ENCODE measurements at places on chromosomes 3 and 15.

DNA sequence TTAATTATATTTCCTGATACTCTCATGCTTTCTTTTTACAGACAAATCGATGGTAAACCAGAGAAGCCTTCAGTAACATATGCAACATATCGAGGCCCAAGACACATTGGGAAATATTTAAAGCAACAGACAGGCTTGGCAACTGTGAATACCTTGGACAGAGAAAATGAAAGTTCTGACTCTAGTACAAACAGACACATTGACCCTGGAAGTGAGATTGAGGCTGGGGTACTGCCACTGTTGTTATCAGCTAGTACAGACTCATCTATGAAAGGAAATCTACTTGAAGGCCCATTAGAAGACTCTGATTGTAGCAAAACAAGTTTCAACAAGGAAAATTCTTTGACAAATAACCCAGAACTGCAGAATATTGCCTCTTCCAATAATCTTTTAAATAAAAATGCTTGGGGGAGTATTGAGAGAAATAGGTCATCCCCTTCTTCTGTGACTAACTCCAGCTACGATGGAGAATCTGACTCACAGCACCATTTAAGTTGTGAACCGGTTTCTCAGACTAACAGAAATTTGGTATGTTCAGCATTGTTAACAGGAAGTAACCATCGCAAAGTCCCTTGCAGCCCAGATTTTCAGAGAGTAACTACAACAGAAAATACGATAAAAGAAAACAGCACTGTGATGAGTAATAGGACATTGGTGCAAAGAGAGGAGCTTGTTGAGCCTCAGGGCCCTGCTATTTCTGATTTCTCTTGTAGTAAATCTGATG, 50.2 kb downstream of the CRYBG3 start:
- ATAC-seq: peak; percentile 93

GRCh38 chr15:31480356-31481025, 153.9 kb downstream of the KLF13 start:
- no peak for ATAC-seq

- no peak for ATAC-seq
Measured at GRCh38 chr3:156630081-156630772, 44.2 kb upstream of the TIPARP start.

GRCh38 chr3:183123891-183124290, 24.6 kb upstream of the MCCC1 start:
- peak; percentile 77 for ATAC-seq

DNA sequence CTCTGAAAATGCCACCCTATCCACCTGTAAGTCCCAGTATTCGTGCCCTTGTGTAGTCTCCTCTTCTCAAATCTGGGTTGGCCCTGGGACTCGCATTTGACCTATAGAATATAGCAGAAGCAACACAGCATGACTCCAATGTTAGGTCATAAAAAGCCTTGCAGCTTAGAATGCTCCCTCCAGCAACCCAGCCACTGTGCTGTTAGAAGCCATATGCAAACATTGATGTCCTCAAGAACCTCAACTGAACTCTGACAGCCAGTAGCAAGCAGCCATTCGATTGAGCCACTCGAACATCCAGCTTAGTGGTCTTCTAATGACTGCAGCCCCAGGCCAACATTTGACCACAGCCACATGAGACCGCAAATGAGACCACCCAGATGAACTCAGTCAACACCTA, 26.6 kb downstream of the MECOM start:
- no peak for ATAC-seq

GRCh38 chr3:105837947-105838346, 30.9 kb downstream of the CBLB start:
- no peak for ATAC-seq

DNA sequence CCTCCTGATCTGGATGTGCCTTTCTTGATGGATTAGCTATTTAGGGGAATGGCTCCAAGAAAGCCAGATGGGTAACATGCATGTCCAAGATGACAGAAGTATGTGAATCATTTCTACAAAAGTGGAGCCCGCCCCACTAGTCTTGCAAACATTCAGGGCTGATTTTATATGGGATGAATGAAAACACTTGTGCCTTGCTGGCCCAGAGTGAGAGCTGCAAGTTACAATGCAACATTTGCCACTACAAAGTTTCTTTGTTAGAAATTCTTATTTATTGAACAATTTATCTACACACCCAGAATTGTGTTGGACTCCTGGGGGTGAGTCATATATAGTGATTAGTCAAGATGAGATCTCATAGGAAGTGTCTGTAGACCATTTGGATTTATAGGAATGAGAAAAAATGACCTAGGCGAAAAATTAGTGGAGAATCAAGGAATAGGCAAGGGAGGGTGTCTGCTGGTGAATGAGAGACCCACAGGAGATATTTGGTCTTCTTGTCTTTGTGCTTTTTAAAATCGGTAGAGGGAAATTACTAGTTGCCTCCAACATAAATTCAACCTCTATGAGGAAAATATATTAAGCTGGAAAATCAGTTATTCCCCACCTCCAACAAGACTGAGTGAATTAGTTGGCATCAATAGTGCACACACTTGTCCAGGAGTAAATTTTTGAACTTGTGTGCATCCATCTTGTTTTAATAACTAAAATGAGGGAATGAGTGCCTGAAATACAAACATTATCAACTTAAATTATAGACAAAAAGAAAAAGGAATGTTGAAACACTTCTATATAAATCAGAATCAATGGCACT, 53.5 kb upstream of the DCBLD2 start:
- no peak for ATAC-seq

GRCh38 chr3:70982284-70982683, 601.2 kb downstream of the FOXP1 start:
- no peak for ATAC-seq

DNA sequence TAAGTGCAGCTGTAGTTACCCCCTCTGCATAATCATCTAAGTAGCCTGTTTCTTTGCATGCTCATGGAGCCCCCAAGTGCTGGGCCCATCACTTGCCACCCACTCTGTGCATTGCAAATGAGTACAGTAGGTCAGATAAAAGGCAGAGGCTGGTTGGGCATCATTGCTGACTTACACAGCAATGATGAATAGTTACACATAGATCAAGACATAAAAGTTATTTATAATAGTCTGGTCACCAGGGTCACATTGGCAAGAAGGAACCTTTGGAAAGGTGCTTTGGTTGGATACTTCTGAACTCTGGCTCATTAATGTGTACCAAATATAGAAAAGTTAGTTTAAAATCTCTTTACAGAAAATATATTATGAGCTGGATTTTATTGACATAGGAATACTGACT, 111.6 kb downstream of the MITF start:
- no peak for ATAC-seq

DNA sequence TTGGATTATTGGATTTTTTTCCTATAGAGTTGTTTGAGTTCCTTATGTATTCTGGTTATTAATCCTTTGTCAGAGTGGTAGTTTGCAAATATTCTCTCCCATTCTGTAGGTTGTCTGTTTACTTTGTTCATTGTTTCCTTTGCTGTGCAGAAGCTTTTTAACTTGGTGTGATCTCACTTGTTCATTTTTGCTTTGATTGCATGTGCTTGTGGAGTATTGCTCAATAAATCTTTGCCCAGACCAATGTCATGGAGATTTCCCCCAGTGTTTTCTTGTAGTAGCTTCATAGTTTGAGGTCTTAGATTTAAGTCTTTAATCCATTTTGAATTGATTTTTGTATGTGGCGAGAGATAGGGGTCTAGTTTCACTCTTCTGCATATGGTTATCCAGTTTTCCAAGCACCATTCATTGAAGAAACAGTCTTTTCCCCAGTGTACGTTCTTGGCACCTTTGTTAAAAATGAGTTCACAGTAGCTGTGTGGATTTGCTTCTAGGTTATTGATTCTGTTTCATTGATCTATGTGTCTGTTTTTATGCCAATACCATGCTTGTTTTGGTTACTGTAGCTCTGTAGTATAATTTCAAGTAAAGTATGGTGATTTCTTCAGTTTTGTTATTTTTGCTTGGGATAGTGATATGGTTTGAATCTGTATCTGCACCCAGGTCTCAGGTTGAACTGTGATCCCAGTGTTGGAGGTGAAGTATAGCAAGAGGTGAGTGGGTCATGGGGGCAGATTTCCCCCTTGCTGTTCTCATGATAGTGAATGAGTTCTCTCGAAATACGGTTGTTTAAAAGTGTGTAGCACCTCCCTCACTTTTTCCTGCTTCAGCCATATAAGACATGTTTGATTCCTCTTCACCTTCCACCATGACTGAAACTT, 46.1 kb upstream of the TNFSF10 start:
- ATAC-seq: no peak

GRCh38 chr3:41148478-41148877, 50.8 kb upstream of the CTNNB1 start:
- ATAC-seq: peak; percentile 28

GRCh38 chr15:75349851-75350588, 3.2 kb downstream of the NEIL1 start:
- peak; percentile 90 for ATAC-seq

DNA sequence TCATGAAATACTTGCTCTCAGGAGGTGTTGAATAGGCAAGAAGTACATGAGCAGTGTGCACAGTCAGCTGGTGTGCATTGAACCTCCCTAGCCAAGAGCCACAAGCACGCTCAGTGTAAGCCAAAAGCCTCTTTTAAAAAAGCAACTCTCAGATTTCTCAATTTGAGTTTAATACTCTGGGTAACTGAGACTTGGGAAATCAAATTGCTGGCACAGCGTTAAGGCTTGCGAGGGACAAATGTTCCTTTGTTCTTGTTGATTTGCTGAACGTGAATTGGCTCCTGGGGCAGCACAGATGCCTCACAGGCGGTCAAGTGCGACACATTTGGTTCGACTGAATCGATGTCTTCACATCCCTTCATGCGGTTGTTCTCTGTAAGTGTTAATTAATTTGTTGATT, at the start of gene FAM240A:
TSS of gene FAM240A (plus strand) at position 202 of the 400 bp plus-strand sequence. CDS start at position 361, 159 bp downstream.
- no peak for ATAC-seq

DNA sequence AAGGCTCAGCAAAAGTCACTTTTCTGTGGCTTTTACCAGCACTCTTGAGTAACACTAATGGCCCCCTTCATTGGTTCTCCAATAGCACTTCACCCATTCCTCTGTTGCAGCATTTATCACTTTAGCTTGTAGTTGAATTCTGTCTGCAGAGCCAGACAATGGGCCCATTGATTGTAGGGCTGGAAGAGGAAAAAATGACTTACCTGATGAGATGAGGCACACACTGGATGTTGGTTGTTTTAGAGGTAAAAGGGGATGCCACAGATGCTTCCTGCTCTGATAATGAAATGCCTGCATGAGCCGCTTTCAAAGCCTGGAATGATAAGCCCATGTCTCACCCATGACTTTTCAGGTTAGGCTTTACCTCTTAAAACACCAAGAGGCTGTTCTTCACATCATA, 64.3 kb downstream of the PLAAT1 start:
- no peak for ATAC-seq

DNA sequence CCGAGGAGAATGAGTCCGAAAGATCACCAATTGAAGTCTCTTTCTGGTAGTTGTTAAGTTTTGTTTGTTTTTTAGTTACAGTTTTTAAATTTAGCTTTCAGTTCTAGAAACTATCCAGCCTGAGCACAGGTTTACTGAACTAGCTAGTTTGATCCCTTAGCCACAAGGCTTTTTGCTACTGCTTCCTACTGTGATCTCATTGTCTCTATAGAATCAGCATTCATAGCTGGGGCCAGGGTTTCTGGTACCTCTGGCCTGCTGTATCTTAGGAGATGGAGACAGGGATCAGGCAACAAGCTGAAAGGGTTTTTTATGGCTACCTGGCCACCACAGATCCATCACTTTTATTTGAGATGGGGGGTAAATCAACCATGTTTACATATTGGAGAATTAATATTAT, 37.0 kb downstream of the GOLM2 start:
- no peak for ATAC-seq

GRCh38 chr15:71595846-71596553, 214.4 kb upstream of the NR2E3 start:
- ATAC-seq: peak; percentile 37

- ATAC-seq: peak; percentile 83
Measured at GRCh38 chr3:142863010-142863817, 25.7 kb downstream of the PCOLCE2 start.

DNA sequence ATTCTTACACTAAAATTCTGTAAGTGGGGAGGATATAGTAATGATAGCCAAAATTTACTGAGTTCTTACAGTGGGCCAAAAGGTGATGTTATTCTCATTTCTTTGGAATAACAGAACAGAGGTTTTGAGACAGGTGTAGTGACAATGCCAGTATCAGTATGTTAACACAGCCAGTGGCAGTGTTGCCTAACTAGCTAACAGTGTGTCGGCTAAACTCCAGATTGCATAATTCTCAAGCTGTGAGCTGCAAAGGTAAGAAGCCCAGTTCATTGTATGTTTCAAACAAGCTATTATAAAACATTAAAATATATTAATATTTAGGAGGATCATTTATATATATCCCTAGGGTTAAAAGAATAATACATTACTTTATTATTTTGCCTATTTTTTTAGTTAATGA, 920 bp downstream of the SLC15A2 start:
- no peak for ATAC-seq

DNA sequence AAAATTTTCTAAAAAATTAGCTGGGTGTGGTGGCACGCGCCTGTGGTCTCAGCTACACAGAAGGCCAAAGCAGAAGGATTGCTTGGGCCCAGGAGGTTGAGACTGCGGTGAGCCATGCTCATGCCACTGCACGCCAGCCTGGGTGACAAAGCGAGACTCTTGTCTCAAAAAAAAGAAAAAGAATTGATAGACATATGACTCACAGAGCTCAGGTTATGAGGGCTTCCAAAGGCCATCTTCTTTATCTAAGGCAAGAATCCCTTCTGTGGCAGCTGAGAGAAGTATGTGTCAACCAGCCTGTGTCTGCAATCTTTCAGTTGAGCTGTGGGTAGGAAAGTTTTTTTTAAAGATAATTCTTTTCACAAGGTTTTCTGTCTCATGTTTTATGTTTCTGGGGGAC, 53.9 kb downstream of the MRPS25 start:
- peak; percentile 21 for ATAC-seq

GRCh38 chr3:11212784-11213183, 58.5 kb downstream of the HRH1 start:
- no peak for ATAC-seq

DNA sequence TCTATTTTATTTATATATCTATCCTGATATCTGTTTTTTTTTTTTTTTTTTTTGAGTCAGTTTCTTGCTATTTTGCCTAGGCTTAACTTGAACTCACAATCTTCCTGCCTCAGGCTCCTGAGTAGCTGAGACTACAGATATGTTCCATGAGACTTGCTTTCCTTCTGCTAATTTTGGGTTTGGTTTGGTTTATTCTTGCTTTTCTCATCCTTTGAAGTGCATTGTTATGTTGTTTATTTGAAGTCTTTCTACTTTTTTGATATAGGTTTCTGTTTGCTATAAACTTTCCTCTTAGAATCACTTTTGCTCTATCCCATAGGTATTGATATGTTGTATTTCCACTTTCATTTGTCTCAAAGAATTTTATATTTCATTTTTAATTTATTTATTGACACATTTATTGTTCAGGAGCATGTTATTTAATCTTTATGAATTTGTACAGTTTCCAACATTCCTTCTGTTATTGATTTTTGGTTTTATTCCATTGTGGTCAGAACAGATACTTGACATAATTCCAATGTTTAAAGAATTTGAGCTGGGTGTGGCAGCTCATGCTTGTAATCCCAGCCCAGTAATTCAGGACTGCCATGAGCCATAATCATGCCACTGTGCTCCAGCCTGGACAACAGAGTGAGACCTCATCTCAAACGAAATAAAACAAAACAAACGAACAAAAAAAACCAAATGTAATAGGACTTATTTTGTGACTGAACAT, 62.3 kb upstream of the PLSCR4 start:
- ATAC-seq: no peak
